Activated CD8-positive, alpha-beta memory T cell treated with anti-CD3 and anti-CD28 coated beads for 36 hours (primary cell): ENCODE measurements at places on chromosomes 3 and 15. TPM values are rescaled to one million over a fixed set of nuclear protein-coding genes. Genes with fewer than 3 reads are reported as not detected.

The PLAAT1 gene
- total RNA-seq = not detected

The OXTR gene
- total RNA-seq = 0.73 TPM

The SLC27A2 gene
- total RNA-seq = 28.6 TPM

The SRGAP3 gene
- total RNA-seq = 0.99 TPM

The MELTF gene
- total RNA-seq = 3.0 TPM

The CCDC14 gene
- 31.1 TPM for total RNA-seq

The CSTA gene
- not detected for total RNA-seq

The FOXL2NB gene
- total RNA-seq = not detected

The ELL3 gene
- 0.46 TPM for total RNA-seq

The LRRC57 gene
- total RNA-seq = 19.2 TPM

The SERPINI1 gene
- 1.6 TPM for total RNA-seq

The RPLP1 gene
- 2,049 TPM for total RNA-seq

The WWTR1 gene
- total RNA-seq = 1.7 TPM

The SPG21 gene
- total RNA-seq = 69.4 TPM

The RHCG gene
- not detected for total RNA-seq

The MKRN2OS gene
- not detected for total RNA-seq

The MESP2 gene
- not detected for total RNA-seq

The BRK1 gene
- total RNA-seq = 101 TPM

The TNNC1 gene
- 1.3 TPM for total RNA-seq

The TGM5 gene
- total RNA-seq = not detected

The FAM131A gene
- total RNA-seq = 1.7 TPM

The EPHB1 gene
- total RNA-seq = not detected

The HCN4 gene
- total RNA-seq = not detected

The CYP8B1 gene
- total RNA-seq = not detected

The PLS1 gene
- total RNA-seq = 5.7 TPM

The IGSF10 gene
- total RNA-seq = not detected

The TUSC7 gene
- total RNA-seq = not detected

The KBTBD13 gene
- not detected for total RNA-seq

The AMOTL2 gene
- not detected for total RNA-seq

The CPN2 gene
- not detected for total RNA-seq

The ARL8B gene
- 65.0 TPM for total RNA-seq

The LDHAL6B gene
- not detected for total RNA-seq

The SGO1 gene
- 23.3 TPM for total RNA-seq

The SKOR1 gene
- total RNA-seq = 0.08 TPM

The A4GNT gene
- not detected for total RNA-seq

The PLD1 gene
- 0.80 TPM for total RNA-seq
